ENCODE measurements at places on chromosomes 1 and 21.

- H3K27ac ChIP-seq, result no peak overlapping the region
- no peak for DNase-seq
- peaks cover 31% of the 10 kb centered on the region for H3K4me1 ChIP-seq
- no peak overlapping the region for H3K4me3 ChIP-seq
- no peaks in the 10 kb centered on the region for H3K27me3 ChIP-seq
- peaks cover 24% of the 10 kb centered on the region for H3K36me3 ChIP-seq
Observed at GRCh38 chr1:183285746-183286145, 99.7 kb downstream of the LAMC2 start.

GRCh38 chr1:115725600-115725999 lies 42.9 kb downstream of the CASQ2 start:
- no peak for DNase-seq
- H3K27me3 ChIP-seq, result no peaks in the 10 kb centered on the region
- H3K36me3 ChIP-seq, result no peaks in the 10 kb centered on the region
- peak overlapping the region; percentile 58 for H3K27ac ChIP-seq
- no peak overlapping the region for H3K4me3 ChIP-seq

DNA sequence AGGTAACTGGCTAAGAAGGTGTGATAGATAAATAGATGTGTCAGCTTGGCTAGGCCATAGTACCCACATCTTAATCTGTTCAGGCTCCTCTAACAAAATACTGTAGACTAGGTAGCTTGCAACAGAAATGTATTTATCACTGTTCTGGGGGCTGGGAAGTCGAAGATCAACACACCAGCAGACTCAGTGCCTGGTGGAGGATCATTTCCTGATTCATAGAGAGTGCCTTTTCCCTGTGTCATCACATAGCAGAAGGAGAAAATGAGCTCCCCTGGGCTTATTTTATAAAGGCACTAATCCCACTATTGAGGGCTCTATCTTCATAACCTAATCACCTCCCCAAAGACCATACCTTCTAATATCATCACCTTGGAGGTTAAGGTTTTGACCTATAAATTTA lies 532.7 kb upstream of the OLFM3 start:
- H3K27me3 ChIP-seq, result no peaks in the 10 kb centered on the region
- no peak overlapping the region for H3K27ac ChIP-seq
- H3K36me3 ChIP-seq, result no peaks in the 10 kb centered on the region
- no peak for DNase-seq
- no peak overlapping the region for H3K4me3 ChIP-seq

GRCh38 chr1:115539061-115539460 lies 102.7 kb upstream of the VANGL1 start:
- no peaks in the 10 kb centered on the region for H3K4me1 ChIP-seq
- no peaks in the 10 kb centered on the region for H3K27me3 ChIP-seq

DNA sequence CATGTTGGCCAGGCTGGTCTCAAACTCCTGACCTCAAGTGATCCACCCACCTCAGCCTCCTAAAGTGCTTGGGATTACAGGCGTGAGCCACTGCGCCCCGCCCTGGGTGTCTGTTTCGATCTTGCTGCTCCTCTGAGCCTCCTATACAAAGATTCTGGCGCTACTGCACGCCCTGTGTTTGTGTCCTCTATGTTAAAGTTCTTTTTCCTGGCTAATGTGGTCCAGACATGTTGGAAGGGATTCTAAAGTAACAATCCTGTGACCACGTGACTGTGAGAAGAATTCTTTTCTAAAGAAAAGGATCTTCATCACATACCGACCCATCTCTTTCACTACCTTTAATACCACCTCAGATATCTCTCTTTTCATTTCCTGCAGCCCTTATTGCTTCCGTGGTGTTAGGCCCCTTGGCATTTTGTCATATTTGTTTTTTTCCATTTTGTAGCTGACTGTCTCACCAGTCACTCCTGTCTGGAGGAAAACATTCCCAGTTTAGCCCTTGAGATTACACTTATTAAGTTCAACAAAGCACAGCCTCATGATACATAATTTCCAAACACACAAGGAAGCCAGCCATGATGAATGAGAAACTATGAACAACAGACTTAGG lies 27.2 kb upstream of the ENO1 start:
- no peak for DNase-seq
- H3K4me1 ChIP-seq, result peaks cover 4% of the 10 kb centered on the region
- H3K27ac ChIP-seq, result no peak overlapping the region
- H3K4me3 ChIP-seq, result no peak overlapping the region
- no peaks in the 10 kb centered on the region for H3K27me3 ChIP-seq

DNA sequence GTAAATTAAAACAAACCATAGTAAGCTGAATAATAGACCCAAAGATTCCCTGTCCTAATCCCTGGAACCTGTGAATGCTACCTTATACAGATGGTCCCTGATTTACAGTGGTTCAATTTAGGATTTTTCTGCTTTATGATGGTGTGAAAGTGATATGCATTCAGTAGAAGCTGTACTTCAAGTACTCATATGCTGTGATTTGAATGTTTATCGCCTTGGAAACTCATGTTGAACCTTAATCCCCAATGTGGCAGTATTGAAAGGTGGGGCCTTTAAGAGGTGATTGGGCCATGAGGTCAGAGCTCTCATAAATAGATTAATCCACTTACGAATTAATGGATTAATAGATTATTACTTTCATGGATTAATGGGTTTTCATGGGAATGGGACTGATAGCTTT lies 10.6 kb upstream of the RRP15 start:
- no peaks in the 10 kb centered on the region for H3K36me3 ChIP-seq
- DNase-seq, result no peak
- H3K4me3 ChIP-seq, result no peak overlapping the region
- H3K27me3 ChIP-seq, result no peaks in the 10 kb centered on the region

- no peak for DNase-seq
- H3K27me3 ChIP-seq, result no peaks in the 10 kb centered on the region
- no peak overlapping the region for H3K4me3 ChIP-seq
- H3K4me1 ChIP-seq, result no peaks in the 10 kb centered on the region
- H3K36me3 ChIP-seq, result no peaks in the 10 kb centered on the region
Observed at GRCh38 chr21:29098156-29098555, 24.7 kb upstream of the CCT8 start.

- no peak overlapping the region for H3K4me3 ChIP-seq
- H3K36me3 ChIP-seq, result no peaks in the 10 kb centered on the region
- H3K27ac ChIP-seq, result no peak overlapping the region
- DNase-seq, result no peak
- peaks cover 11% of the 10 kb centered on the region for H3K4me1 ChIP-seq
- H3K27me3 ChIP-seq, result no peaks in the 10 kb centered on the region
Observed at GRCh38 chr1:91569411-91570119, 68.9 kb downstream of the CDC7 start.

DNA sequence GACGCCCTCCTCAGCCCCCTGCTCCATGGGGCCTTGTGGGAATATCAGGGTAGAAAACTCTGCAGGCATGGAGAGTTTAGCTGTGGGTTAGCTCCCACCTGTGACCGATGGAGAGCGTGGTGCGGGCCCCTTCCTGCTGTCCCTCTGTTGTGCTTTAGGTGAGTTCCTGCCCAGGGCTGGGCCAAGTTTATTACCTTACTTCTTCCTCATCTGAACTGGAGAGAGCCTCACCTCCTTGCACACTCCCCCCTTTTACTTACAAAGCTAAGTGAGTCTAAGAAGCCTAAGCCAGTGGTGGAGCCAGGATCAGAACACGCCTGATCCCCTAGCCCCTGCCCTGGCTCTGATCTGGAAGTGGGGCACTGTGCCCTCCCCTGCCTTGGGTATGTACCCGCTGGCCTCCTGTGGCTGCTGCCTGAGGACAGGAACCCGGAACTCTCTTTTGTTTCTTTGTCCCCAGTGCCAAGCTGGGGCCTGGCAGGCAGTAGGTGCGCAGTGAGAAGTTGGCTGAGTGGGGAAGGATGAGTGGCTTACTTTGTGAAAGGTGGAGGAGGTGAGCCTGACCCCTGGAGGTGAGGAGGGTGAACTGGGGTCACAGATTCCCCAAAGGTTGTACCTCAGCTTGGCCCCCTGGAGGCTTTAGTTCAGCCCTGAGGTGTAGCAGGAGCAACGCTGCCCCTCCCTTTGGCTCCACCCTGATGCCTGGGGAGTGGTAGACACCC lies 32.9 kb downstream of the ARHGEF10L start:
- H3K27me3 ChIP-seq, result no peaks in the 10 kb centered on the region
- DNase-seq, result no peak
- peaks cover 89% of the 10 kb centered on the region for H3K4me1 ChIP-seq
- no peak overlapping the region for H3K4me3 ChIP-seq

- H3K4me3 ChIP-seq, result no peak overlapping the region
- no peak for DNase-seq
- peaks cover 5% of the 10 kb centered on the region for H3K4me1 ChIP-seq
- H3K27ac ChIP-seq, result no peak overlapping the region
Observed at GRCh38 chr1:84847253-84848250, 45.5 kb downstream of the LPAR3 start.

DNA sequence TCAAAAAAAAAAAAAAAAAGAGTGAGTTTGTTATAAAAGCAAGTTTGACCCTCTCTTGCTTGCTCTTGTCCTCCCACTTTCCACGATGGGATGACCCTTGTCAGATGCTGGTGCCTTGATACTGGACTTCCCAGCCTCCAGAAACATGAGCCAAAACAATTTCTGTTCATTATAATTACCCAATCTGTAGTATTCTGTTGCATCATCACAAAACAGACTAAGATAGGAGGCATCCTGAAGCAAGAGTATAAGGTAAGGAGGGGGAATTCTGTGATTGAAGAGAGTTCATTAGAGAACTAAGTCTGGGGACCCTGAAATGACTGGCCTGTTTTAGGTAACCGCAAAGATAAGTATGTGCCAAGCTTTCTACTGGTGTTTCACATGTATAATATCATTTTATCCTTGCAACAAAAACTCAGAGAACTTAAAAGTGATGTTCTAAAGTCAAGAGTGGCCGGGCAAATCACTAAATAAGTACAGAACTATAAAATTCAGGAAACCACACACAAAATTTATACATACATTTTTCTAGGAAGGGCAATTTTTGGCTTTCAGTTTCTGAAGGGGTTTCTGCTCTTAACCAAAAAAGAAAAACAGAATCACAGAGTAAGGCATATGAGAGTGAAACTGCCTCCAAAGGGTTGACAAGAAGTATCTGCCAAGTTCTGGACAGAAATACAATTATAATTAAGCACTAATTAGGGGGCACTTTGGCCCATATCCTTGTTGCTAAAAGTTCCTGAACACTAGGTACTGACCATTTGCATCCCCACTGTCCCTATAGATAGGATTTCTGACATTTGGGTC lies 14.0 kb downstream of the DNALI1 start:
- no peak overlapping the region for H3K4me3 ChIP-seq
- no peaks in the 10 kb centered on the region for H3K4me1 ChIP-seq
- no peak overlapping the region for H3K27ac ChIP-seq

DNA sequence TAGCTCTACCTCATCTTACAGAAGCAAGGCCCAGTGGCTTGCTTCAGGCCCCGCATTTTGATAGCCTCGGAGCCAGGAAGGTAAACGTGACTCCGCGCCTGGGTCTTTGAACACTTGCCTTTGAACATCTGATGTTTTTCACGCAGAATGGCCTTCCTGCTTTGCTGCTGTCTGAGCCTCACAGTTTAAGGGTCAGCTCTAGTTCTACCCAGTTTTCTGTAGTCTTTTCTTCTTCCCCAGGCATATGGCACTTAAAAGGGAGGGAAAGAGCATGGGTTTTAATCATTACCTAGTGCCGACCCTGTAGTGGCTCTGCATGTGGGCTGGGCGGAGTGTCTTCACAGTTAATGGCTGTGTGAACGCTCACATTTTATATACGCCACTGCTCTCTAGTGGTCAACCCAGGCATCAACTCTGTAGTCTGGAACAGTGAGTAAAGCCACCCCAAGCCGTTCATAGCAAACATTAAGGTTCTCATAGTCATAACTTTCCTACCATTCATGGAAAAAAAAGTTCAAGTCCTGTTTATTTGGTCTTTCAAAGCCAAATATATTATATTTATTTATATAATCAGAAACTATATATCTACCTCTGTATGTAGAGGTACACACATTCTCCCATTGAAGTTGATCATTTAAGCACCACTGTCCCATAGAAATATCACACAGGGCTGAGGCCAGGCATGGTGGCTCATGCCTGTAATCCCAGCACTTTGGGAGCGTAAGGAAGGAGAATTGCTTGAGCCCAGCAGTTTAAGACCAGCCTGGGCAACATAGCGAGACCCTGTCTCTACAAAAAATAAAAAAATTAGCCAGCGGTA lies 78.1 kb downstream of the IER5 start:
- no peak overlapping the region for H3K4me3 ChIP-seq
- H3K4me1 ChIP-seq, result peaks cover 5% of the 10 kb centered on the region
- no peaks in the 10 kb centered on the region for H3K27me3 ChIP-seq
- peak; percentile 65 for DNase-seq
- no peaks in the 10 kb centered on the region for H3K36me3 ChIP-seq

- no peaks in the 10 kb centered on the region for H3K36me3 ChIP-seq
- H3K4me1 ChIP-seq, result no peaks in the 10 kb centered on the region
- H3K4me3 ChIP-seq, result no peak overlapping the region
- no peaks in the 10 kb centered on the region for H3K27me3 ChIP-seq
Observed at GRCh38 chr1:115252585-115252984, 85.5 kb downstream of the NGF start.

DNA sequence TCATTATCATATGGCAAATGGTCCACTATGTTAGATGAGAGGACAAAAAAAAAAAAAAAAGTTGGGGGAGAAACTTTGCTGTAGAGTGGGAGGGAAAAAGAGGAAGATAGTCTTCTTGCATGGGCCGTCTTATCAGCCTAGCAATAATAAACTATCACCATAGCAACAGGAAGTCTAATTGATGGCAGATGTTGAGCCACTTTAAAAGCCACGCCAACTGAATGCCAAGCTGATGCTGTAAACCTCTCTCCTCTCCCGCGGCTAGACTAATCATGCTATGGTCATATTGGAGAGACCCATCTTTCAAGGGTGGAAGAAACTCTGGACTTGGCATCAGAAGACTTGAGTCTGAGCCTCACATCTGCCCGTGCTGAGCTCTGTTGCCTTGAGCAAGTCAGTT lies 122.2 kb upstream of the HOOK1 start:
- H3K27me3 ChIP-seq, result no peaks in the 10 kb centered on the region

GRCh38 chr1:20187813-20188454 lies 1.6 kb upstream of the PLA2G2C start:
- H3K27me3 ChIP-seq, result peaks cover 5% of the 10 kb centered on the region
- no peak overlapping the region for H3K4me3 ChIP-seq
- H3K36me3 ChIP-seq, result no peaks in the 10 kb centered on the region
- DNase-seq, result no peak
- peaks cover 30% of the 10 kb centered on the region for H3K4me1 ChIP-seq

DNA sequence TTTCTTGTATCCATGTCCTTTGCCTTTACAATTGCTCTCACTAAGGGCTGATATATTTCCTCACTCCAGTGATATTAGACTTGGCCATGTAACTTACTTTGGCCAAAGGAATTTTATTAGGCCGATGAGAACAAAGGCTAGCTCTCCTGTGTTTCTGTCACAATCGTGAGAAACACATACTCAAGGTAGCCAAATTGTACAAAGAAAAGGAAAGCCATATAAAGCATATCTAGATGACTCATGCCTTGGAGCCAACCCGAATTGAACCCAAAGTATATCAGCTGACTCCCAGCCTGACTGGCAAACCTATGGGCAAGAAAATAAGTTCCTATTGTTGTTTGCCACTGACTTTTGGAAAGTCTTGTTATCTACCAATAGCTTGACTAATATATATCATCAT lies 371.7 kb upstream of the LRRC7 start:
- H3K27ac ChIP-seq, result no peak overlapping the region
- H3K27me3 ChIP-seq, result no peaks in the 10 kb centered on the region
- no peak for DNase-seq
- H3K4me3 ChIP-seq, result no peak overlapping the region
- H3K36me3 ChIP-seq, result no peaks in the 10 kb centered on the region
